ENCODE measurements at places on chromosomes 4 and X.
A peak's percentile ranks its signal among the peaks of the same experiment; 100 is the strongest.

DNA sequence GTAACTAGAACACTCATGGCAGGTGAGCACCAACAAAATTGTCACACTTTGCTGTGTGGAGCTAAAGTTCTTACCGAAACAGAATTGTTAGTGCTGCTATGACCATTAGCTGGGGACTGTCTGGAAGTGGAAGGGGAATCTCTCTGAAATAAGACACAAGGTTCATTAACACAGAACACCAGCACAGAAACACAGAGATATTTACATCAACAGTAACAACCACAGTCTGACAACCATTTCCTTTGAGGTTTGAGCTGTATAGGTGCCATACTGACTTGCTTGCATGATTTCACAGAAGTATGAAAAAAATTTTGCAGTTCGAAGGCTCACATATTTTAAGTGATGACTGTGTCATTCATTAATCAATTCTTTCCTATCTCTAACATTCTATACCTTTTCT lies 109.8 kb downstream of the NYX start:
- no peak for DNase-seq

GRCh38 chrX:107971636-107972035 lies 10.5 kb downstream of the TEX13B start:
- no peak for DNase-seq

GRCh38 chr4:80171656-80172055 lies 25.6 kb upstream of the PRDM8 start:
- no peak for DNase-seq

DNA sequence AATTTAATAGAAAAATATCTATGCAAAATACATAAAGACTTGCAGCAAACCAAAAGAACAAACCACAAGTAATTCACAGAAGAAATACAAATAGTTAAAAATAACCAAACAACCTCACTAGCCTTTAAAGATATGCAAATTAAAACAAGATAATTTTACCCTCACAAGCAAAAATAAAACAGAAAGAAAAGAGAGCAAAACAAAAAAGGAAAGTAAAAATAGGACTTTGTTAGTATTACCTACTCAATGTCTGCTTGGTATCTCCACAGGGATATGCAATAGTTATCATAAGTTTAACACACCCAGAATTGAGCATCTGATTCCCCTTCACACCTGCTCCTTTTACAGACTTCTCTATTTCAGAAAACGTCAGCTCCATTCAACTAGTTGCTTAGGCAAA lies 737.5 kb upstream of the MAGEB2 start:
- no peak for DNase-seq

GRCh38 chr4:95181243-95181995 lies 367.4 kb downstream of the UNC5C start:
- peak; percentile 53 for DNase-seq

DNA sequence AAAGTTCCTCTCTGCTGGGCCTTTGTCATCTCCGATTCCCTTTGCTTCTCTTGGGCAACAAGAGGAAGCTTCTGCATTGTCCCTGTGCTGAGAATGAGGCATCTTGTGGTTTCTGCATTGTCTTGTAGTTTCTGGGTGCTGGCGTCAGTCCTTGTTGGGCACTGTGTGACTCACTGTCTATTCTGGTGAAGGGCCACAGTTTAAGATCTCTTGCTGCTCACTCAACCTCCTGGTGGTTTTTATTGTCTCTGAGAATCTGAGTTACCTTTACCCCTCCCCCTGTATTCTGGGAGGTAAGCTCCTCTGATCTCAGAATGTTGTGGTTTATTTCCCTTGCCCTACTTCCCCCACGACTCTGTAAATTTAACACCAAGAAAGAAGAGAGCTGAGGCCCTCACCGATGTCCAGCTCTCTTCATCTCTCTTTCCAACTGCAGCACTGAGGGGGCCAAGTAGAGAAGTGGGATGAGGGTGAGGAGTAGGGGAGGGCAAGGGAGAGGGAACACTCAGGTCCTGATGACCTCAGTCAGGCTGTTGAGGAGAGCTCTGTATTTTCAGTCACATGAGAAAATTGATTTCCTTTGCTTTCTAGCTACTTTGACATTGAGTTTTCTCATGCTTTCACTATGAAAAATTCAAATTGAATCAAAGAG lies 441.6 kb upstream of the PITX2 start:
- DNase-seq, result no peak

DNA sequence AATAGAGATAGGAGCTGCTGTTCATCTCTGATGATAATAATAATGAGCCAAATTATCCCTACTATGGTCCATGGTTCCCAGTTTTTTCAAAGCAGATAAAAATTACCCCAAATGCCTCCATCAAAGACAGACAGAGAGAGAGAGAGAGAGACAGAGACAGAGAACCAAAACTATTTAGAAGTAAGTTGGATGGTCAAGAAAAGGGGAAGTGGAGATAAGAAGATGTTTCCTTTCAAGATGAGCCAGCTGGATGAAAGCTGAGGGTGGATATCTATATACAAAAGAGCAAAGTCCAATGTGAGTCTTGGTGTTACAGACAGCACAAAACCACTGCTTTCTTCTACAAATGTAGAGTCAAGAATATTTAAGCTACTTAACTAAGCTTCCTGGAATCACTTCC lies 173.9 kb downstream of the GRIA3 start:
- no peak for DNase-seq

GRCh38 chr4:86769794-86770193 lies 79.4 kb downstream of the SLC10A6 start:
- no peak for DNase-seq

- DNase-seq, result no peak
These were observed 89.3 kb upstream of the KLF3 start for GRCh38 chr4:38574559-38575333.

Data from BE2C (cell line).